Tibial nerve (tissue), 4 donors: ENCODE measurements at places on chromosomes 13 and 19.

- DNase-seq, result no peak
Measured at GRCh38 chr13:63942372-63942771, 2526.7 kb upstream of the PCDH20 start.

DNA sequence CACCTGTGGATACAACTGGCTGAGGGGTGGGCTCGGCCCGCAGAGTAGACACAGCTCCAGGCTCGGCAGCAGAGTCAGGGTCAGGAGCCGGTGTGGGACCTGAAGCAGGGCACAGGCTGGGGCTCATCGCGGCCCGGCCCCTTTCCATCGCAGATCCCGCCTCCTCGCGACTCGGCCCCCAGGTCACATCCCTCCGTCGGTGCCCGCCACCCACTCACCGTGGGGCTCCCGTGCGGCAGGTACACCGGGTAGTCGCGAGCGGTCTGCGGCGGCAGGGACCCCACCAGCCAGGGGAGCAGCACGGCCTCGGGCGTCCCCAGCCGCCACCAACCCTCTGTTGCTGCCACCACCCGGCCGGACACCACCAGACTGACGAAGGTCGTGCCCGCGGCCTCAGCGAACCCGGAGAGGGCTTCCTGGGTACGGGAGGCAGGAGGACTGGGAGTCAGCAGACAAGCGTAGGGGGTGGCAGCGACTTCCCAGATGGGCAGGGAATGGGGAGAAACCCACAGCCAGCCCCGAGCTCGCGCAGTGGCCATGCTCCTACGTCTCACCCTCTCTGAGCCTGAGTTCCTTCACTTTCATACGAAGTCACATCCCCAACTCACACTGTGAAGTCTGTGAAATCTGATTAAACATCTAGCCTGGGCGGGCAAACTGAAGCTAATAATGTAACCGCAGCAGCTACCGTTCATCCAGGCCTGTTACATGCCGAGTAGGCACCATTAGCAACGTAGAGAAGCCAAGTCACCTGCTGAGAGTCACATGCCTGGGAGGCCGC, 3.7 kb downstream of the FUZ start:
- peak; percentile 47 for DNase-seq

DNA sequence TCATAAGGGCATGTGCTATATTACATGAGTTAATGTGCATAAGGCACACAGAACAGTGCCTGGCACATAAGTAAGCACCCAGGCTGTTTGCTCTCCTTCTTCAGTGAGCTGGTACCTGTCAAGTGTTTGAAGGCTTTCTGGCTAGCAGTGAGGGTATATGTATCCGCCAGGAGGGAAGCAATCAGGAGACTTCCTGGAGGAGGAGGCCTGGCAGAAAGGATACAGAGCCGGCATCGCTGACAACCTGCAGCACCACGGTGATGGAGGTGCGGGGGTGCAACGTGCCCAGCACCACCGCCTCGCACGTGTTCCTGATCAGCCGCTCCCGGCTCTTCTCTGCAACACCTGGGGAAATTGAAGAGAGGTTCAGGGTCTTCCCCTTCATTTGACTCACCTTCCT, 5.5 kb downstream of the EXOSC5 start:
- no peak for DNase-seq

GRCh38 chr13:79749984-79750551, 269.1 kb downstream of the NDFIP2 start:
- peak; percentile 67 for DNase-seq

DNA sequence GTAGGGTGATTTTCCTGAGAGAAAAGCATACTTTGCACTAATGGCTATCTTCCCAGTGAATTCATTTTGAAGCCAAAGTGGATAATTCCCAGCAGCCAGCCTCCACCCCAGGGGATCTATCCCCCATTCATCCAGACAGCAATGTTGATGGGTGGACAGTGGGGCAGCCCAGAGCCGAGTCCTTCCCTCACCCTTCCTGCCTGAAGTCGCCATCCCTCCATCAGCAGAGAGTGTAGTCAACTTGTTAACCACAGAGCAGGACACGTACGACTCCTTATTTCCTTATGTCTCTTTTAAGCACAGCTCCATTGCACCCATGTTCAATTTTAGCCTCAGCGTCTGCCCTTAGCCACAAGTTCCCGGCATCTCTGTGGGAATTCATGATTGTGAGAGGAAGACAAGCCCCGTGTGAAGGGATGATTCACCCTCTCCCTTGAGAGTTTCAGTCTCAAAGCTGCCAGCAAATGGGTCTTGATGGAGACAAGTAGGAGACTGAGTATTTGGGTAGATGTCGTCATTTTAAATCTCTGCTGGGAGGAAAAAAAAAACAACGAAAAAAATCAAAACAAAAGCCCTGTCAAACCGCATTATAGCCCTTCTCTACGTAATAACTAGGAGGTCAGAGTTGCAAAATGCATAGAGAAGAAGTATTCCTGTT, 58.3 kb upstream of the MEDAG start:
- DNase-seq, result no peak

DNA sequence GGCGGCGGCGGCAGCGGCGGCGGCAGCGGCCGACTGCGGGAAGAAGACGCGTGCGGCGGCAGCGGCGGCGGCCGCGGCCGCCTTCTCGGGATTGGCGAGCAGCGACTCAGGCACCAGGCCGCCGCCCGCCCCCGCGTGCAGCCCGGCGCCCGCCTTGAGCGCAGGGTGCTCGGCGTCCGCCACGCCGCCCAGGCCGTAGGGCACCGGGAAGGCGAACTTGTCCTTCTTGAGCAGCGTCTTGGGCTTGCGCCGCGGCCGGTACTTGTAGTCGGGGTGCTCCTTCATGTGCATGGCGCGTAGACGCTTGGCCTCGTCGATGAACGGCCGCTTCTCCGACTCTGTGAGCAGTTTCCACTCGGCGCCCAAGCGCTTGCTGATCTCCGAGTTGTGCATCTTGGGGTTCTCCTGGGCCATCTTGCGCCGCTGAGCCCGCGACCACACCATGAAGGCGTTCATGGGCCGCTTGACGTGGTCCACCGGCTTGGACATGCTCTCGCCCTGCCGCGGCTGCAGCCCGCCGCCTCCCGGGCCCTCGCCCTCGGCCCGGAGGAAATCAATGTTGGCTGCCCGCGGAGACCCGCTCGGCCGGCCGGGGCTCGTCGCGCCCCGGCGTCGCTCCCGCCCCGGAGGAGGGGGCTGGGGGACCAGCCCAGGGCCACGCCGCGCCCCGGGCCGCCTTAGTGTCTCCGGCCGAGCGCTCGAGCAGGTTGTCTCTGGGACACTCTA, 621 bp downstream of the SOX21 start:
- no peak for DNase-seq

- no peak for DNase-seq
Measured at GRCh38 chr13:26538363-26539317, 18.8 kb upstream of the WASF3 start.

DNA sequence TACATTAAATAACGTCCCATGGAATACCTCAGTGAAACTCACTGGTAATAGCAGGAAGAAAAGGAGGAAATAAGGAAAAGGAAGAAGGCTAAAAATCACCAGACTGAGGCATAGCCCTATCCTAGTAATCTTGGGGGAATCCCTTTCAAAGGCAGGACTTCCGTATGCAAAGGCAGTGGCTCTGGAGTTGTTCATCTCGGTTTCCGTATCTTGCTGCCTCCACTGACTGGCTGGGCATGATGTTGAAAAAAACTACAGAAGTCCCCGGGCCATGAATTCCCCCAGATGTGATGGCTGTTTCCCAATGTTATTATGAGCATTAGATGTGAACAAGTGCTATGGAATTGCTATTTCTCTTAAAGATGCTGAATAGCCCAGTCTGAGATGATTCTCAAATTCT, 5.5 kb downstream of the FPR2 start:
- DNase-seq, result no peak

GRCh38 chr13:64672751-64673150, 2557.4 kb downstream of the PCDH9 start:
- no peak for DNase-seq

DNA sequence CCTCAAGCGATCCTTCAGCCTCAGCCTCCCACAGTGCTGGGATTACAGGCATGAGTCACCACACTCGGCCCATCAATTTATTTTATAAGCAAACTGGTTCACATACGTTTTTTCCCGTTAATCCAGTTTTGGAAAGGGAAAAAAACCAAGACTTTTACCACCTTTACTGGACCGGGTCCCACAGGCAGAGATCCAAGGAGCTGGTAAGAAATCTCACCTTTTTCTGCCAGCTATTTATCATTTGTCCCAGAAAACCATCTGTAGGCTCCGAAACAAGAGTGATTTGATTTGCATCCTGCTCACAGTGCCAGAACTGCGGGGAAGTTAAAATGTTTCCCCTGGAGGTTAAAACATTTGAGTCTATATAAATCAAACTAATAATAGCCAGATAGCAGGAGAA, 6.3 kb upstream of the FUT2 start:
- DNase-seq, result no peak

DNA sequence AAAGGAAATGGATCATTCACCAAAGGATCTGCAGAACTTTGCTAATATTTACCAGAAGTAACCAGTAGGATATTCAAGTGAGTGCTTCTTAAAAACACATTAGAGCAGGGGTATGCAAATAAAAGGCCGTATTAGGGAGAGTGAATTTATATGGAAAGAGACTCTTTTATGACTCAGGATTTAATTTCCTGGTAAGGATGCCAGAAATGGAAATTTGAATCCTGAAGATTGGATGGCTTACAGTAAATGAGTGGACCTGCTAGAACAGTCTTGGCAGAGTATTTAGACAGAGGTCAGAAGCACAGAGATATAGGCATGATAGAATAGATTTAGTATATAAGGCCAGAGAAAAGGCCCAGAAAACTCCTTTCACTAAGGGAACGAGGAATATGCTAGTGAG, 201.6 kb downstream of the SLITRK5 start:
- DNase-seq, result no peak

- no peak for DNase-seq
Measured at GRCh38 chr19:46915386-46915785, 54.6 kb downstream of the ARHGAP35 start.

DNA sequence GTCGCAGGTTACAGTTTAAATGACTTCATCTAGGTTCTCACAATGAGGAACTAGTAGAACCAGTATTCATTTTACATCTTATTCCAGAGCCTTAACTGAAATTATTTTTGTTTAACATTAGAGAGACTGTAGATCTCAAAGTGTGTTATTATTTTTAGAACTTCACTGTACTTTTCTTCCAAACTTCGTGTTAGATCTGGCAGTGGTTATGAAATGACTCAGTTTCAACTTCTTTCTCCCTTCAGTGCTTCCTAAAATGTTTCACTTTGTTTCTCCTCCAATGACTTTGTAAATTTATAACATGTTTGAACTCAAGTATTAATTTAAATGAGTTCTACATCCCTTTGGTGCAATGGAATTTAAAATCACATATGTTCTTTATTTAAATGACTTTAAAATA, 139.3 kb downstream of the PCDH9 start:
- DNase-seq, result no peak

GRCh38 chr19:56360841-56361240, 32.5 kb downstream of the ZNF582 start:
- DNase-seq, result no peak

- no peak for DNase-seq
Measured at GRCh38 chr13:44732503-44733098, 156.5 kb upstream of the TSC22D1 start.

DNA sequence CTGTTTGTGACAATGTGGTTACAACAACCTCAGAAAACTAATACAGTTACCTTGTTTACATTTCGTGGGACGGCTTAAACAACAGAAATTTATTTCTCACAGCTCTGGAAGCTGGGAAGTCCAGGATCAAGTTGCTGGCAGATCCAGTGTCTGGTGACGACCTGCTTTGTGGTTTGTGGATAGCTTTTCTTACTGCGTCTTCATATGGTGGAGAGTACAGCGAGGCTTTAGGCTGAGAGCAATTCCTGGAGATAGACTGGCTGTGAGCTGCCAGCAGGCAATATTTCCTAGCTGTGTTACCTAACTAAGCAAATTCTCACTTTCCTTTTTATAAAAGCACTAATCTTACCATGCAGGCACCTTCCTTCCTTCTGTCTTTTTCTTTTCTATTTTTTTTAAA, 1203.5 kb upstream of the PRR20A start:
- no peak for DNase-seq

DNA sequence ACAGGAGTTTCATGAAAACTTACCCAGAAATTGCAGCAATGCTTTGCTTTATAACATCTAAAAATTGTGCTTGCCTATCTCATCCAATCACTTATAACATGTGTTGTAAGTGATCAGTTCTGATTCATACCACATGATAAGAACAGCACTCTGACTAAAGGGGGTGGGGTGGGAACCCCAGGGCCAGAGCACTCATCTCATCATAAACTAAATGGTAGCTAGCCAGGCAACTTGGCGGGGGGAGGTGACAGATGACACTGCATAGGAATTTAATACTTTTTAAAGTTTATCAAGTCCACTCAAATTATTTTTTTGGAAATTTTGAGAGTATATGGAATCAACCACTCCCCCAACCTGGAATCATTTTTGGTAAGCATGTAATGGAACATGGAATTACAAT, 42.1 kb downstream of the FOXO1 start:
- DNase-seq, result no peak

DNA sequence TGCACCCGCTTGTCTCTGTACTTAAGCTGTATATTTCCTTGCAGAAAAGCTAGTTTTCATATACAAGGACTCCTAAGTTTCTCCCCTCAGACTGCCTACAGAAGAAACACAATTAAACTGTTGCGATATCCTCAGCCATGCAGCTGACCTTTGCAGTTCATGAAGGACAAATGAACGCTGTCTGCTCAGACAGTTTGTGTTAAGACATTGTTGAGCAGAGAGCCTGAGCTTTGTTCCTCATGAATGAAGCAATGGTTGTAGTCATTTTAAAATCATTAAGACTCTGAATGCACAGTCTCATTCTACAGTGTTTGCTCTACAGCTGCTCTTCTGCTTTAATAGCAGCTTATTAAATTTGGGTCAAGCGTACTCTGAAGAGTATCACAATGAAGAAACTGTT, 23.2 kb upstream of the MAB21L1 start:
- DNase-seq, result no peak

DNA sequence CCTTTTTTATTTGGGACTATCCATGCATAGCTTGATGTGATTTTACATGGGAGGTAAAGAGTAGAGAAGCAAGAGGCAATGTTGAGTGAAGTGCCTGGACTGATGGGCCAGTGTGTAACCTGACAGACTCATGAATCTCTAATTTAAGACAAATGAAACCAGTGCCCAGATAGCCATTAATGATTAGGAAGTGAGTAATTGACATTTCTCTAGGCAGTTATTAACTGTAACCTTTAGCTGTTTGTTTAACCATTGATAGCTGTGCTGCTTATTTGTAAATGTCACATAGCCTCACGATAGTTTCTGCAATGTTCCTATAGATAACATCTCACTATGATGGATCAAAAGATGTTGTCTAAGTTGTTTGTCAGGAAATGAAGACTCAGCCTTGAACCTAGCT, 1047.5 kb upstream of the SPRY2 start:
- no peak for DNase-seq
